Stimulated activated CD4-positive, alpha-beta T cell treated with anti-CD3 and anti-CD28 coated beads, Interleukin-15, amount 100 ng/mL, for 1 hour (primary cell): ENCODE measurements at places on chromosomes 4 and X.

DNA sequence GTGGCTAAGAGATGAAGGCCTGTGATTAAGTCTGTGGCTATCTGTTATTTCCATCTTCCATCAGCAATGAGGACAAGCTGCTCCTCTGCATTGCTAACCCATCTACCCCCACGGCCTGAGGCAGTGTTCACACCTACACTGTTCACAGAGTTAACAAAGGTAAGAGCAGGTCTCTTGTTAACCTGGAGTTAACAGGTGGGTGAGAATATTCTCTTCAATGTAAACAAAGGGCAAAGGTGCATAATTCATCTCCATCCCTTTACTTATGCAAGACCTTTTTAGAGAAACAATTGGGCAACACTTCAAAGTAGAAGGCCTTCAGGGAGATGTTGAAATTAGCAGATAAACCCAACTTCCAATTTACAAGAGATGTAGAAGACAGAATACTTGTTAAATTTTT is 2.8 kb downstream of the SLC35A2 start:
- no peak for DNase-seq

DNA sequence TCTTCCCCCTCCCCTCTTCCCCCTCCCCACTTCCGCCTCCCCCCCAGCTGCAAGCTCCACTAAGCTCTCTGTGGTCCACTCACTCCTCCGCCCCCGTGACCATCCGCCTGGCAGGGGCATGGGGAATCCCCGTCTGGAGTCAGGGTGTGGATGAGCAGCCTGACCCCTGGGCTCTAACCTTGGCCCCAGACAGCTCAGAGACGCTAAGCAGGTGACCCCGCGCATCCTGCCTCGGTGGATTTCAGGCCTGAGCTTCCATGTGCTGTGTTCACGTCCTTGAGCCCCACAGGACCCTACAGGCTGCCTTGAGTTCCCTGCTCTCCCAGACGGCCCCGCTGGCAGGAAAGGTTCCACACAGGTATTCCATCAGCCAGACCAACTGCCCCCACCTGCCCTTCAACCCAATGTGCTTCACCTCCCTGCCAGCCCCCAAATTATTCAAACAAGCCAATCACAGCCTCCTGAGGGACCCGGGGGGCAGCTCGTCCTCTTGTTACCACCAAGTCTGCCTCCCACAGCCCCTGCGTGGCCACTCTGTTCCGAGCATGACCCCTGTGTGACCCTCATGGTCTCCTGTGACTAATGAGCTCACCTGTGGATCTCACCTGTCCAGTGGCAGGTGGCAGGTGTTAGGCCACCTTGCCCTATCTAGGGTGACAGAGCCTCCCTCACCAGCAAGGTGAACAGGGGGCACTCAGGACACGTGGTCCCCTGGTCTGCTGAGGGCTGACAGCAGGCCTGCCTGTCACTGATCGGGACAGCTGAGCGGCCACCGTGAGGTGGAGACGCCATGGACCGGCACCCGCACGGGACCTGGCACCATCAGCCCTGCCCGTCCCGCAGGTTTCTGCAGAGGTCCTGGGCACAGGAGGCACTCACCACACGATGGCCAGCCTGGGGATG is 73.2 kb upstream of the MXD4 start:
- no peak for DNase-seq

- DNase-seq = no peak
These were observed 21.6 kb downstream of the SH3KBP1 start for GRCh38 chrX:19865567-19866363.

DNA sequence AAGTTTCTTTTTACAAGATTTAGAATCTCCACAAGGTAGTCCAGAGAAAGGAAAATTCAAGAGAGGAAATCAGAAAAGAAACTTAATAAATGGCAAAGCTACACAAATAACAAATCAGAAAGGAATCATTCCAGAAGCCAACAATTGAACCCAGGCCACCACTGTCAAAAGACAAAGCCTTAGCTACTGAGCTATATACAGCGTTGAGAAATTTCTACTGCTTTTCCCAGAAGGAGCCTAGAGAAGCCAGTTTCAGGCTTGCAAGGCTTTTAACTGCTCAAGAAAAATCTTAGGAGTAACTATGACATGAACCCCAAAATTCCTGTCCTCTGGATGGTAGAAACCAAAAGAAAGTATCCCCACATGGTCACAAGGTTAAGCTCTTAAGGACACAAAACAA is 129.0 kb downstream of the DMD start:
- DNase-seq = no peak

DNA sequence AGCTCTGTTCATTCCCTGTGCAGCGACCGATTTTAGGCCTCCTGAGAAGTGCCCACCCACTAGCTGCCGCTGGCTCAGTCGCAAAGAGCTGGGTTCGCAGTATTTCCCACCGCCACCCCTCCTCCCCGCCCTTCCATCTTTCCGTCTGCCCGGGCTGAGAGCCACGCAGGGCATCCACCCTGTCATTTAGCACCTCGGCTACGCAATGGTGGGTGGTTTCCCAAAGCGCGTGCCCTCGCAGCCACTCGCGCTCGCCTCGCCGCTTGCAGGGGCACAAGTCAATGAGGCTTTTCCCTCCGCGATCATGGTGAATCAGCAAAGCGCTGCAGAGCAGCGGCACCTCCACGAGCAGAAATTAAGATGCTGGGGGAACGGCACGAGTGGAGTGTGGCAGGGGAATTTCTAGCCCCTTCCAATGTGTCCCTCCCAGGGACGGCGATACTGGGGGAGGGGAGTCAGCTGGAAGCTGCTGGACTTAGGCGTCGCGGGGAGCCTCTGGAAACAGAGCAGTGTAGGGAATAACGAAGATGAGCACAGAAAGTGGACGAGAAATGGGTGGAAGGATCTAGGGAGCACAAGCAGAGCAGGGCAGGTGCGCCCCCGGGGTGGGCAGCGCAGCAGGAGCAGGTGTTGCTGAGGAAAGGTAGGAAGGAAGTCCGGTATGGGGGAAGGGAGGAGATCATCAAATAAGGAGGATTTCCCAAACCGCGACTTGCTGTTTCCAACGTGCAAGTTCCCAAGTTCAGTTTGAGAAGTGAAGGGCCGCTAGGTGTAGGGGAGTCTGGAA is 2.4 kb upstream of the PTCHD1 start:
- DNase-seq = no peak

DNA sequence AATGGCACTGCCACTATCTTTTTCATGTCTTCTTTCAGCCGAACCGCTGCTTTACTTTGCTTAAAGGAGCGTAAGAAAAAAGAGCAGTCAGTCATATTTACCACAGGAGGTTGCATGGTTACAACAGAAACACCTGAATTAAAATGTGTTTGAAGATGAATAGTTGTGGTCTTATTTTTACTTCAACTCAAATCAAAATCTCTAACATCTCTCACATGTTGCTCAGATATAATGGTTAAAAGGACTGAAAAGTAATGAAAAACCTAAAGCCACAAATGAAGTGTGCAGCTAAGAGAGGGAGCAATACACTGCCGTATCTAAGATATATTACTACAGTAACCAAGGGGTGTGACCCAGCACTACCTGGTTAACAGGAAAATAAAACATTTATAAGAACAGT is 27.4 kb downstream of the FAM13A start:
- no peak for DNase-seq

DNA sequence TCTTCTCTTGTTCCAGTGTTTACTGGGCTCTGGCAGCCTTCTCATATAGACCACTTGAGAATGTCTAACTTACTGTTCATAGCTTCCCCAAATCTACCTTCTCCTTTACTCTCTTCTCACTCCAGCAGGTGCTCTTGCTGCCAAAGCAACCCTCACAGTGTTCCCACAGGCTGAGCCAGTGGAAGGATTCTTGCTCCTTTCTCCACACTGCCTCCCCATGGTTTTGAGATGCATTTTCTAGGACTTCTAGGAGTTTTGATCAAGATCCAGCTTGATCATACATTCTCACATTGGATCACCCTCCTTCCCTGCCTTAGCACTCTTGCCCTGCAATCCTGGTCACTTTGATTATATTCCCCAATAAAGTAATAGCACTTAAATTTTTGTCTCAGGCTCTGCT is 230.8 kb downstream of the TMEM47 start:
- DNase-seq = no peak

DNA sequence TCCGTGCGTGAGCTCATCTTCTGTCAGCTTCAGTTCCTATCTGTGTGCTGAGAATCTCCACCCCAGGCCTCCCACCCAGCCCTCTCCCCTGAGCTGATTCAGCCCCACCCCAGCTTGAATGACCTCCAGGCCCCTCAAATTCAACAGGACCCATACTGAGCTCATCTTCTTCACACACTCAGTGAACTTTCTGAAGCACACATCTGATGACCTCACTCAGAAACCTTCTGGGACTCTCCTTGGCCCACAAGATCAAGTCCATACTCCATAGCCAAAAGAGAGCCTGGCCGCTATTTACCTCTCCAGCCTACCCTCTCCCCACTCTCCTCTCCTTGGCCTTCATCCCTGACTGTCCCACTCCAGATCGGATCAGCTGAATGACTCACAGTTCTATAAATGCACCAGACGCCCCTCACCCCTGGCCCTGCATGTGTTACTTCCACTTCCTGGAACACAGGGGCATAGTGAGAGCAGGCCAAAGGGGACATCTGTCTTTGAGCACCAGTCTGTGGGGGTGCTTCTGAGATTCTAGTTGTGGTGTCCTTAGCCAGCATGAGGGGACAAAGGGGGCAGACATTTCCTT is 62.5 kb downstream of the PJA1 start:
- no peak for DNase-seq

DNA sequence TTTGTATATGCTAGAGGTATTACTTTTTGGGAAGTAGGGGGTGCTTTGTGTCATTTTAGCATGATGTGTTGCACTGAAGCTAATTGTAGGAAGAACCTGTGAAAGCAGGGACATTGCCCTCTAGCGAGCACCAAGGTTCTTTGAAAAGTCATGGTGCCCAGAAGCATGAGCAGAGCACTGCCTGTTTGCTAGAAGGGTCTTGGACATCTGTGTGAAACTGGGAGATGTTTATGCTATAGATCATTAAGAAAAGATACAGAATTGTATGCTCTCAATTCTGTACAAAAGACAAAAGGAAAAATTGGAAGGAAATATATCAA is 14.7 kb downstream of the GRPR start:
- no peak for DNase-seq

- no peak for DNase-seq
These were observed 134.2 kb downstream of the SPOCK3 start for GRCh38 chr4:167100120-167100519.

- no peak for DNase-seq
These were observed 204.1 kb downstream of the PTTG2 start for GRCh38 chr4:38164346-38164745.

DNA sequence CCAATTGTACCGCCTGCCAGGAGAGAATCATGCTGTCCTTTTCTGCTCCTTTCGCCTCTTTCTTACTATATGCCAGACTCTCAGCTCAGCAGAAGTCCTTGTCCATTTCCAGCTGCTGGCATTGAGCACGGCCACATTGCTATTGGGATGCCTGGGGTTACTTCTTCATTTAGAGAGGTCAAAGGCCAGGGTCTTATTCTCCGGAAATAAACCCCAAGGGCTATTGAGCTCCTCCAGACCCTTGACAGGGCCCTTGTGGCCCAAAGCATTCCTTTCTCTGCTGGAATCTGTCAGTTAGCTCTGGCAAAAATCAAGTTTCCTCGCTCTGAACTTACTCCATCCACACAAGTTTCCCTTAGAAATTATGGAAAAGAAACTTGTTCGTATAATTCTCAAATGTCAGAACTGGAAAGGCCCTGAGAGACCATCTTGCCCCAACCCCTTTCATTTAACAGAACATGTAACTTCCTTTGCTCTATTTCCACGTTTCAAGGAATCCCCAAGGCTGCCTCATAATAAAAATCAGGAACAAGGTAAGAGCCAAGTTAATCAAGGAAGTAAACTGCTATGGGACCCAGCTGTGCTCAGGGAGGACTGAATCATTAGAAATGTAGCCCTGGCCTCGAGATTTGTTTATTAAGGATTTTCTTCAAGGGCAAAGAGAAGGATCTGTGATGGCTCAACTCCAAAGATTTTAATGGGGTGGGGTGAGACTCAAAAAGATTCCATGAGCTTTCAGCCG is 11.8 kb downstream of the AKAP4 start:
- no peak for DNase-seq

DNA sequence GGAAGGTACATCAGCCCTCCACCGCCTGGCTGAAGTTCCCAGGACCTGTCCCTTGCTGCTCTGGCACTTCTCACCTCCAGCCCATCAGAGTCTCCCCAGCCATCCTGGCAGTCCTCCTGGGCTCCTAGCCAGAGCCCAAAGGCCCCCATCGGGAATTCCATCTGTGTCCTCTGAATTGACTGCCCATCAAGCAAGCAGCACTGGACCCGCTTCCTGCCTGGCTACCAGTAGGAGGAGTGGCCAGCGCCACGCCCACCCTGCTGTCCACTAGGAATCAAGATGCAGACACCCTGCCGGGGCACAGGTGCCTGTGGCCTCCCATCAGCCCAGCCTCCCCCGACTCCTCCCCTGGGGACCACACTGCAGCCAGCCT is 47.2 kb downstream of the C4orf50 start:
- no peak for DNase-seq

GRCh38 chrX:3627594-3627993 is 85.9 kb downstream of the PRKX start:
- DNase-seq = no peak

- DNase-seq = no peak
These were observed 141.6 kb downstream of the PCDH18 start for GRCh38 chr4:137390707-137391106.

DNA sequence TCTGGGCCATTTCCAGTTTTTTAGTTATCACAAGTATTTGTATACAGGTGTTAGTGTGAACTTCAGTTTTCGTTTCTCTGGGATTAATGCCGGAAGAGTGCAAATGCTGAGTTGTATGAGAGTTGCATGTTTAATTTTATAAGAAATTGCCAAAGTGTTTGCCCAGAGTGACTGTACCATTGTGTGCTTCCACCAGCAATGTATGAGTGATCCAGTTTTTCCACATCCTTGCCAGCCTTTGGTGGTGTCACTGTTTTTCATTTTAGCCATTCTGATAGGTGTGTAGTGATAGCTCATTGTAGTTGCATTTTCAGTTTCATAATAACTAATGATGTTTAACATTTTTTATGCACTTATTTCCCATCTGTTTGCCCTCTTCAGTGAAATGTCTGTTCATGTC is 18.4 kb downstream of the PLS3 start:
- DNase-seq = no peak

- DNase-seq = no peak
These were observed 37.9 kb upstream of the SEC24B start for GRCh38 chr4:109395694-109396093.

DNA sequence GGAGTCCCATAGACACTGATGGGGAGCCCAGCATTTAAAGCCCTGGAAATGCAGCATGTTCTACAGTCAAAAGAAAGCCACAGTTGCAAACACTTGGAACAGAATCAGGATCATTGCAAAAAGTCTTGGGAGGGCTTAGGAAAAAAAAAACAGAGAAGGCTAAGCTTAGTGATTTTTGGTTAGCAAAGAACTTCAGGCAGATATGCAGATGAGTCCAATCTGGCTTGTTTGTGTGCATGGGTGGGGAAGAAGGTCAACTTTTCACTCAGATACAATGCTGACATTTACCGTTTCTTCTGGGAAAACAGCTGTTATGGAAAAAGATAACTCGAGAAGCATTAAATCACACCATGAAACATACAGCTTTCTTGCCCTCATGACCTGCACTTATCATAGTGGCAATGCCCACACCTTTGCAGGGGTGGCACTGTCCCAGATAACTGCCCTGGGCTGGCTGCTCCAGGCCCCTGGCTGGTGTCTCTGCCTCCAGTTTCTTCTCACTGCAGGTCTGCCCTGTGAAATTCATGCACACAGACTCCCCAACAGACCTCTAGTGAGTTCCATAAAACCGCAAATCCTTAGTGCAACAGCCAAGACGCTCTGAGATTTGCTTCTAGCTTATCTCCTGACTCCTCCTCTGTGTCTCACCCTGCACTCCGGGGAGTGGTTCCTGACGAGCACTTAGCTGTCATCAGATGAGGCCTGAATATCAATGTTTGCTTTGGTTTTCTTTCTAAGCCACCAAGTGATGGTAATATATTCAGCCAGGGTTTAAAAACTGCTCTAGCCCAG is 99.2 kb downstream of the DRD5 start:
- DNase-seq = no peak
